NCI-H187 treated with DMSO at 0.1 percent for 48 hours (cell line): ENCODE measurements at places on chromosomes 6 and 20.

DNA sequence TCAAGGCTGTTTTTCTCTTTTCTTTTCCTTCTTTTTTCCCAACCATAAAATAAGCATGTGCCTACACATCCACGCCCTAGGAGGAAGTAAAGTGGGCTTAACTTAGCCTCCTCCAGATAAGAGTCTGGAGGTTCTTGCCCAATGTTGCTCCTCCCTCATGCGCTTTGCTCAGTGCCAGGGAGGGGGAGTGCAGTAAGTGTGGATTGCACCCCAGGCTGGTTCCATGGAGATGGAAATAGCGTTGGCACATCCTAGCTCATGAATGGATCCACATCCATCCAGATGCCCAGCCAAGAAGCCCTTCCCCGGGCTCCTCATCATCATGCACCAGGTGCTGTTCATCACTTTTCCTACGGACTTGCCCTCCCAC, 58.2 kb downstream of the NEDD9 start:
- no peak for DNase-seq

- DNase-seq, result no peak
Observed at GRCh38 chr20:24098886-24099285, 110.3 kb upstream of the GGTLC1 start.

DNA sequence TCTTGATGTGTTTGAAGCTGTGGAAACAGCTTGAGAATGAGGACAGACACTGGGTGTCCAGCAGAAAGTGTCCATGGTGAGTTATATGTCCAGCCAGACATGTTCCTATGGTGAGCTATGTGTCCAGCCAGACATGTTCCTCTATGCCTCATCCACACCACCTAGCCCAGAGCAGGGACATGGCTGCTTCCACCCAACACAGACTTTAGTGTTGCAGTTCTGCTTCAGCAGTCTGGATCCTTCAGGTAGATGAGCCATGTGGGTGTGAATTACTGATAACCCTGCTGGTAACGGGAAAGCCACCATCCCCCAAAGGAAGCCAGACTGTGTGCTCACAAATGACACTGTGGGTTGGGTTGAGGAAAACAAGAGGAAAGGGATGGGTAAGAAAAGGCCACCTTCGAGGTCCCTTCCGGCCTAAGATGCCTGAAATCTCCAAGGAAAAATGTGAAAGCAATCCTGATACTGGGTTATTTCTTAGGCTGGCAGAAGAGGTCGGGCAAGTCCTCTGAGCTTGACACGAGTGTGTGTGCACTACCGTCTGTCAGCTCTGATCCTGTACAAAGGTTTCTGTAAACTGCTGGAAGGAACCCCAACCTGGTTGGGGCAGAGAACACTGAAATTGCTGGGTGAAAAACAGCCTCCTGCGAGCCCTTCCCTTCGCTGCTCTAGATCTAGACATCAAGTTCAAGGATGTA, 77.8 kb downstream of the NINL start:
- DNase-seq, result no peak

- no peak for DNase-seq
Observed at GRCh38 chr6:41098366-41098765, 25.6 kb downstream of the NFYA start.

DNA sequence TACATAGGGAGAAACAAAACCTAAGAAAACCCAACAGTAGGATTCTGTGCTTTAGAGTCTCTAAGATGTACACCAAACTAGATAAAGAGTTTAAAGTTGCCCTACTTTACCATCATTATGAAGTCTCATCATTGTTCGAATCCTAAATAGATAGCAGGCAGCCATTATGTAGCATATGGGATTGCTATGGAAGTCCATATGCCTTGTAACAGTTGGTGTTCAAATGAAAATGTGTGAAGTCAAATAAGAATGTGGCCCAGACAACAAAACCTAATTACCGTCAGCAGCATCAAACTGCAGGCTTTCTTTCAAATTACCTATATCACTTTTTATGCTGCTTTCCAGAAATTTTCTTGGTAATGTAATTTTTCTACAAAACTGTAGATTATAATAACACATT, 1380.1 kb downstream of the GRIK2 start:
- no peak for DNase-seq

DNA sequence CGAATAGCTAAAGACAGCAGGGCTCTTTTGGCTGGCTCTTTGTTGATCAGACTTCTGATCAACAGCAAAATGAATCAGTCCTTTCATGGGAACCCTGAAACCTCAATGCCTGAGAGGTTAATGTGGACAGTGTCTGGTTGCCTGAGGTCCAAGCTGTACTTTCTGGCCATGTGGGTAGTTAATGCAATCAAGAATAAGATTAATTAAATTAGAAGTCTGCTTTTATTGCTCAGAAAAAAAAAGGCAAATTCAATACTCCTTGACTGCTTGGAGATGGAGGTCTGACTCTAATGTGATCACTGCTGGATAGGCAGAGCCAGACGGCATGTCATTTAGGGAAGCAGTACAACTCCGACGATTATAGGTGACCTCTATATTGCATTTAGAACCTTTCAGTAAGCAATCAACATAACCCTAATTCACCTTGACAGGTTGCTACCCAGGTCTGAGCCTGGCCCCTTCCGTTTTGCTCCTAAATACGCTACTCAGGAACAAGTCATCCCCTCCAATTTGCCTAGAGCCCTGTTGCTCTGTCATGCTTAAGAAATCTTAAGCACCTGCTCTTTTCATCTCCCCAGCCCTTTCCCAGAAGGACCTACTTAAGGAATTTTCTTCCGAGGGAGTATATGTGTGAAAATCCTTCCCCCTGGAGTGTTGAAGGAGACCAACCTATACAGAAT, 370.0 kb upstream of the SPTLC3 start:
- DNase-seq, result no peak

DNA sequence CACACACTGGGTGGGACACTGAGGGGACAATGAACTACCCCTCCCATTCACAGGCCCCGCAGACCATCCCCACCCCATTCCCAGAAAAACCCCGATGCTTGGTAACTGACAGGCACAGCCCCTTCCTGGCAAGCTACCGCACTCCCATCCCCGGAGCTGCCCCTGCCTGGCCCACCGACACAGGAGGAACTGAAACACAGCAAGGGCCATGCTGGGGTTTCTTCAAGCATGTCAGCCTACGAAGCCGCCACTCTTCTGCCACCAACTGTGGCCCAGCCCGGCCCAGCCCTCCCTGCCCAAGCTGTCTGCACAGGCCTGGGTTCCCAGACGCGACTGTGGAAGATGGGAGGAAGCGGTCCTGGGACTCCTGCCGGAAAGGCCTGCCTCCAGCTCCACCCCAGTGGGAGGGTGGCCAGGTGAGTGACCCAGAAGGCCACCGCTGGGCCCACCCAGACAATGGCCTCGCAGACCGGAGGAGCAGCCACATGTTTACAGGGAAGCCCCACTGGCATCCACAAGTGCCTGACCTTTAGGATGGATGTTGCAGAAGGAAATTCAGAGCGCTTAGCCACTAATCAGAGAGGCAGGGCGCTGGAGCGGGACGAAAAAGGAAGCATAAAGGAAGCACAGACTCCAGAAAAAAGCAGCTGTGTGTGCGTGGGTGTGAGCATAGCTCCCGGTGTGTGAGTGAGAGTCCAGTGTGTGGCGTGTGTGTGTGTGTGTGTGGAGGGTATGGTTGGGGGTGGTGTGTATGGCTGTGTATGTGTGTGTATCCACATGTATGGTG, 91.6 kb downstream of the PRND start:
- no peak for DNase-seq

DNA sequence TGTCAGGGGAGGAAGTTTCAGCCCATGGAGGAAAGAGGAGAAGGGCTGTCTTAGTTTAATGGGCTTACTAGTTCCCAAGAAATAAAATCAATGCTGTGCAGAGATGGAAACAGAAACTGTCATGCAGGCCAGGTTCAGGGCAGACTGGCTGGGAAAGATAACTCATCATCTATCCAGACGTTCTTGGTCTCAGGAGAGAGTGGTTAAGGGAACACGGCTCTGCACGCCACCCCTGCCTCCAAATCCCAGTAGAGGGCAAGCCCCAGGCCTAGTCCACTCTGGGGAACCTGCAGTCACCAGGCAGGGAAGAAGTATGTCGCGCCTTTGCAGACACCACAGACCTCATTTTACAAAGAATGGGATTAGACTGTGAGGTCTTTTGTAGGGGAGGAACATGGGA, 12.5 kb downstream of the ALDH8A1 start:
- DNase-seq, result no peak

GRCh38 chr6:24797596-24798216, 1.0 kb downstream of the ARMH2 start:
- no peak for DNase-seq

GRCh38 chr6:37016995-37017394, 11.5 kb downstream of the FGD2 start:
- DNase-seq, result no peak

- no peak for DNase-seq
Observed at GRCh38 chr6:50816115-50816675, 2.5 kb upstream of the TFAP2B start.

- DNase-seq, result no peak
Observed at GRCh38 chr20:19070681-19071445, 141.6 kb upstream of the SLC24A3 start.

DNA sequence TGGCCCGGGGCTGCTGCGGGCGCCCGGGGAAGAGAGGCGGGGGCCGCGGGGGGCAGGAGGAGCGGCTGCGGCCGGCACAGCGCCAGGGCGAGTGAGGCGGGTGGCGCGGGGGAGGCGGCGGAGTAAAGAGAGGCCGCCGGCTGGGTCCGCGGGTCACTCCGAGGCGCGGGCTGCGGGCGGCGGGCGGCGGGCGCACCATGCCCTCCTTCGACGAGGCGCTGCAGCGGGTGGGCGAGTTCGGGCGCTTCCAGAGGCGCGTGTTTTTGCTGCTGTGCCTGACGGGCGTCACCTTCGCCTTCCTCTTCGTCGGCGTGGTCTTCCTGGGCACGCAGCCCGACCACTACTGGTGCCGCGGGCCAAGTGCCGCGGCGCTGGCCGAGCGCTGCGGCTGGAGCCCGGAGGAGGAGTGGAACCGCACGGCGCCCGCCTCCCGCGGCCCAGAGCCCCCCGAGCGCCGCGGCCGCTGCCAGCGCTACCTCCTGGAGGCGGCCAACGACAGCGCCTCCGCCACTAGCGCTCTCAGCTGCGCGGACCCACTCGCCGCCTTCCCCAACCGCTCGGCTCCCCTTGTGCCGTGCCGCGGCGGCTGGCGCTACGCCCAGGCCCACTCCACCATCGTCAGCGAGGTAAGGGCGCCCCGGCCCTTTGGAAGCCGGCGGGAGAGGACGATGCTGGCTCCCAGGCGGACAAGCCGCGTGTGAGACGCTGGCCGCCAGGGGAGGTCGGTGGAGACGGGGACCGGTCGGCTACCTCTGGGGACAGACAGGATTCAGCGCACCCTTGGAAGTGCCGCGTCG, at the start of gene SLC22A3:
TSS of gene SLC22A3 (plus strand) at position 156 of the 797 bp plus-strand sequence. CDS start at position 198, 42 bp downstream.
- no peak for DNase-seq

DNA sequence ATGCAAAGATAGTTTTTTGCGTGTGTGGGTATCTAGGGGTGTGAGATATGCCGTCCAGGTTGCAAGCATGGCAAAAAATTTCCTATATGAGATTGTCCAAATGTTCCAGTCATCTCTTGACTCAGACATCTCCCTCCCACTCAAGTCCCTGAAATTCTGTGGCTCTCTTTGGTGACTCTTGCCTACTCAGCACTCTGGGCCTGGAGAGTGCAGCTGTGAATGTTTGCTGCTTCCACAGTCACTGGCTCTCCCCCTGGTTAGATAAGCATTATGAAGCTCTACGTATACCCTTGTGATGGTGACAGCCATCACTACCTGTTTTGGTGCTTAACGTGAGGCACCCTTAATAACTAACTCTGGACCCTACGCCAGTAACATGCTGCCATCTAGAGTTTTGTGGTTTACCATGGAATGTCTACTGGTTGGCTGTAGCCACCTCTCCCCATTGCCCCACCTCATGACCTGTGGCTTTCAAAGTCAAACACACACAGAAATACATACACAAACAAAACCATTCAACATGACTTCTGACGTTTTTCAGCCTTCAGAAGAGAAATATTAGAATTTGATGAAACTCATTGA, 621.9 kb upstream of the CITED2 start:
- no peak for DNase-seq

GRCh38 chr6:6685249-6686040, 96.9 kb downstream of the LY86 start:
- DNase-seq, result no peak

GRCh38 chr20:11922561-11922960, 4.9 kb downstream of the BTBD3 start:
- DNase-seq, result no peak

DNA sequence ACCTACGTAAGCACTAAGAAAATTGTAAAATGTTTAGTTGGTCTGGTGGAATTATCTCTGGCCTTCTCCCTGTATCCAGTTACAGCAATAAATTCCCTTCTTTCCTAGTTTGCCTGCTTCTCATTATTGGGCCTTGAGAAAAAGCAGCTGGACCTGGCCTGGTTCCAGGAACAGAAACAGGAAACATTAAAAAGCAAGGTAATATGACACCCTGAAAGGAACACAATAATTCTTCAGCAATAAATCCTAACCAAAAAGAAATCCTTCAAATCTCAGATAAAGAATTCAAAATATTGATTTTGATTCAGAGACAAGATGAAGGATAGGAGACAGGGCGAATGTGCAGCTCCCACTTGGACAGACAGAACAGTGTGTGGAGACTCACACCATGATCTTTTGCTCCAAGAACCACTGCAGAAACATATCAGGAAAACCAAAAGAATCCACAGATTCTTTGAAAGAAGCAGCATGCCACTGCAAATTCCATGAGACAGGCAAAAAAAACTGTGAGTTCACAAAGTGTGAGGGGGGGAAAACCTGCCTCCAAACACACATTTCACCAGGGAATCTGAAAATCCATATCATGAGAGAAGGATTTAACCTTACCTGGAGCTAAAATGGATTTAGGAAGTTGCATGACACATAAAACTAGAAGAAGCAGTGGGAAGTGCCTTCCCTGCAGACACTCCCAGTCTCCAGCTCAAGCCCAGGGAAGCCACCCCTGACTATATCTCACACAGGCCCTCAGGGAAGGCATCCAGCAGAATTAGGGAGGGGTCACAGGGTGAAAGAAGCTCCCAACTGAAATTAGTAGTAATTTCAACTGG, 28.9 kb downstream of the TREM1 start:
- peak; percentile 14 for DNase-seq

DNA sequence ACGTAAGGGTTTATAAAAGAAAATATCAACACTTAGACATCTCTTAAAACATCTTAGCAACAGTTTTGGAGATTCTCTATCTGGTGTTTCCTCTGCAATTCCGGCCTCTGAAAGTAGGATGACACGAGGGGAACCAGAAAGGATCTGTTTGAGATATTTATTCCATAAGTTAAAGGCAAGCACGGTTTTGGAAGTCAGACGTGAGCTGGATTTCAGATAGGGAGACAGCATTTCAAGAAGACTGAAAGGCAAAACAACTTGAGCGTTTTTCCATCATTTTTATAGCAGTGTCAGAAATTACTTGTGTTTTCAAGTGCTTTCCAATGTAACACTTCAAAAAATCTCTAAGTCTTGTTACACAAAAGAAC, 52.9 kb upstream of the BTN3A2 start:
- no peak for DNase-seq

- DNase-seq, result no peak
Observed at GRCh38 chr6:167826896-167827582, at the start of gene AFDN. Gene AFDN, plus strand, starts transcription at chr6:167826911. Its CDS starts 222 bp downstream, at chr6:167827133.

DNA sequence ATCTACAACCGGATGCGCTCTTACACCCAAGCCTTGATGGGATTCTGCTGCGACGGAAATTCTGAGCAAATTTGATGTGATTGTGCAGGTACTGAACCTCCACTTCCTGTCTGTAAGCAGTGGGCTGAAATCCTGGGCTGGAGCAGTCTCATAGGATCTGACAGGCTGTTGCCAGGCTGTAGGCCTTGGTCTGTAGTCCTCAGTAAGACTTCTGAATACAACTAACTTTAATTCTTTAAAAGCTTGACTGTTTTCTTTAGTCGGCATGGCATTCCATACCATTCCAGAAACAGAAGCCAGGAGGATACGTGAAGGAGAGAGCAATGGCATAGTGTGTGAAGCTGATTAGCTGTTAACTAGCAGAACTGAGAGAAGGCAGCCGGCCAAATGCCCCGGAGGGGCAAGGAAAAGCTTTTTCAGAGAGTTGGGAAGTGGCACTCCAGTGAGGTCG, 68.3 kb downstream of the ADTRP start:
- no peak for DNase-seq
